ENCODE measurements at places on chromosomes 1 and 21. TPM values are rescaled to one million over a fixed set of nuclear protein-coding genes. Genes with fewer than 3 reads are reported as not detected.

DNA sequence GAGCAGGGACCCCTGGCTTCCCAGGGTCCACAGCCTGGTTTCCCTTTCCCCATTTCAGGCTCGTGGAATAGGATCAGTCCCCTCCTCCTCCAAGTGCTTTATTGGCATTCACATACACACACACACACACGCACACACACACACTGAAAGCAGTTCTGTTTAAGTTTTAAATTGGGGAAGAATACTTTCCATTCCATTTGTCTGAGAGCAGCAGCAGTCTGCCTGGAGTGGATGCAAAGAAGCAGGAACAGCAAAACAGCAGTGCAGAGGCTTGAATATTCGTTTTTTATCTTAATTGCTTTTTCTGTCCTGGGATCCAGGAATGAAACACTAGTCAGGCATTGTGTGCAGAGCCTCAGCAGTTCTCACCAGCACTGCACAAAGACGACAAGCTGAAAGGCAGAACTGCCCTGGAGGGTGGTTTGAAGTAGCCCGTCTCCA lies 7.1 kb downstream of the CYB561D1 start:
- no peak for DNase-seq

TRIM67 gene
- not detected for total RNA-seq

- DNase-seq: no peak
These were observed 60.8 kb upstream of the EPS8L3 start for GRCh38 chr1:109824349-109825115.

DNA sequence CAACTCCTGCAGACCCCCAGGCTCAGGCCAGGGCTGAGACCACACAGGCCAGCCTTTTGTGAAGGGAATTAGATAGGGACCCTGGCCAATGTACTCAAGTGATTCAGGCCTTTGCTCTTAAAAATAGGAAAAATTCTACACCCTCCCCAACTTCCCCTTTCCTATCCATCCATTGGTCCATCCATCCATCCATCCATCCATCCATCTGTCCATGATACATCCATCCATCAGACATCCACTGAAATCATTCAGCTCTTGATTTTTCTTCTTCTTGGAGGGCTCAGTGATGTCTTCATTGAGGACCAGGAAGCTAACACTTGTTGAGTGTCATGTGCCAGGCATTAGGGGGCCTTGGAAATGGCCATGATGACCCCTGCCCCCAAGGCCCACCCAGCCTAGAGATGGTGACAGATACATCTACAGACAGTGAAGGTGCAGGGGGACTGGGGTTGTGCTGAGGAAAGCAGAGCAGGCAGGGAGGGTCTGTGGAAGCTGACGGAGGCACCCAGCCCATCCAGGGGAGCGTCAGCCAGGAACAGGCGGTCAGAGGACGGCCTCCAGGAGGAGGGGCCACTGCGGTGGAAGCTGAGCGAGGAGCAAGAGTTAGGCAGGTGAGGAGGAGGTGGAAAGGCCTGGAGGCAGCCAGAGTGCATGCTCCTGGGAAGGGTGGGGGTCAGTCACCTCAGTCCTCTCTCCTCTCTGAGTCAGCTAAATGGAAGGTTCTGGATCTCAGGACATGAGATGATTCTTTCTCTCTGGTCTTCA lies 81.9 kb downstream of the EPHB2 start:
- DNase-seq: no peak

DNA sequence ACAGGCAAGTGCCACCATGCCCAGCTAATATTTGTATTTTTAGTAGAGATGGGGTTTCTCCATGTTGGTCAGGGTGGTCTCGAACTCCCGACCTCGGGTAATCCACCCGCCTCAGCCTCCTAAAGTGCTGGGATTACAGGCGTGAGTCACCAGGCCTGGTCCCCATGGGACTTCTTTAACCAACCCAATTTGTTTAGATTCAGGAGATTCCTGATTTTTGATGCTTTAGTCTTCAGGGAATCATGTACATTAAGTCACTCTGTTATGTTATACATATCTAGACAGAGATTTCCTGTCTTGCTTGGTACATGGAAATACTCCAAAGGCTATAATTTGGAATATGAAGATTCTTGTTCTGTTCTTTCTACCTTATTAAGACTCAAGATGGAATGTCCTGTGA lies 202.4 kb upstream of the L1TD1 start:
- no peak for DNase-seq

CACHD1 gene
- 31.9 TPM for total RNA-seq

GRCh38 chr1:117605164-117605773 lies 579 bp upstream of the TENT5C start:
- no peak for DNase-seq

DNA sequence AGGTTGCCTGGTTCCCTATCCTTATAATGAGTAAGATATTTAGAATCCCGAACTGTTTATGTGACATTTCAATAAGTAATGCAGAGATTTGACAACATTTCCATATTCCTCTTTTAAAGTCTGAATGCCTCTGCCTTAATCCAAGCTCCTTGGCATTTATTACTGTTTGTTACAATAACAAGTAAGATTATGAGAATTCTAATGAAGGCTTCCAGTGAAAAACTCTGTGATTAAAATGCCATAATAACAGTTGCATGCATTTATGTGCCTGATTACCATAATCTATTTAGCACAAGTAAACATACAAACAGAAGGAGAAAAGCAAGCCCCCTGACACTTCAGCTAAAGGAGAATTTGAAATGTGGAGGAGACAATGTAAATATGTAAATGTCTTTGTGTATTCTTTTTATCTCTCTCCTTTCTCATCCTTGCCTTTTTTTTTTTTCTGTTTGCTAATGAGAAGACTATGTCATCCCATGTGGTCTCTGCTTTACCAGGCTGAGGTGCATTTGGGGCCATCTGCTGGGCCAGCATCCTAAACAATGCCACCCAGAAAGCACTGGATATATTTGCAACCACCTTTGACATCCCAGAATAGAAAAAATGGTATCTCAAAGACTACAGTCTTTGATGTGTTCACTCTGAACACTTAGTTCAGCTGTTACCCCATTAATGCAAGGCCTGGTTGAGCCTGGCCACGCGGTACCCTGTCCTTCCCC lies 17.2 kb upstream of the OLIG2 start:
- no peak for DNase-seq

DNA sequence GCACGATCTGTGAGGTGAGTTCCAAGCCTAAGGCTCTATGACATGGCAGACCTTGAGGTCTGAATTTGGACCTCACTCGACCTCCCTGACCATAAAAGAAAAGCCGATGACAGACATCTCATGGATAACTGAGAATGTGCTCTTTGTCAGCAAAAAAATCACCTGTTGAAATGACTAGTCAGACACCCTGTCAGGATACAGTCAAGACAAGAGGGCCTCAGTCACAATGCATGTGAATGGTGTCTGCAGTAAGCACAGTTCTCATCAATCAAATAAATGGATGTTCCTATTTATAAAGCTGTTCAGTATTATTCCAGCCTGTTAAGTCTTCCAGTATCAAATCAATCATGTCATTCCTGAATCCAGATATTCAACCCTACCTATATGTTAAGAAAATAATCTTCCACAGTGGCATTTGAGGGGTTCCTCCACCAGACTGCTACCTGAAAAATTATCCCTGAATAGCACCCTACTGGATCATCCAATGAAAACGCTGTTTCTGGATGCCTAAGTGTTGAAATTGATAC lies 28.6 kb upstream of the EXO1 start:
- no peak for DNase-seq

All from breast epithelium (tissue), 4 donors.